ENCODE measurements at places on chromosomes 11 and 22.

DNA sequence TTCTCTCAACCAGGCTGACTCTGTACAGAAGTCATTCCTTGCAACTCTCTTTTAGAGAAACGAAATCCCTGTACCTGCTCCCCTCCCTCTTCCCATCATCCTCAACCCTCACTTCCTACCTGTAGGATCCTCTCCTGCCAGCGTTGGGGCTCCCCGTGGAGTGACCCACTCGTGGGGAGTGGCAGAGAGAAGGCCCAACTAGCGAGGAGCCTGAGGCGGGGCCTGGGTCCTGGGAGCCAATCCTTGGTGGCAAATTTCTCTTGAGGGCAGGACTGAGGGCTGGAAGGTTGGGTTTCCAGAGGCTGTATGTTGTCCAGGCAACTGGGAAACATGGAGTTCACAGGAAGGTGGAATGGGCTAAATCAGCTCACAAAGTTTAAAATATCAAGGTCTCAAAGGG is 10.4 kb downstream of the NHERF4 start:
- no peak overlapping the region for H3K4me3 ChIP-seq
- no peaks in the 10 kb centered on the region for H3K36me3 ChIP-seq

- H3K27me3 ChIP-seq: no peaks in the 10 kb centered on the region
- DNase-seq: no peak
- H3K4me1 ChIP-seq: no peaks in the 10 kb centered on the region
- no peaks in the 10 kb centered on the region for H3K36me3 ChIP-seq
- no peak overlapping the region for H3K27ac ChIP-seq
- no peak overlapping the region for H3K4me3 ChIP-seq
Observed at GRCh38 chr11:56848141-56848809, 99.8 kb upstream of the OR9G4 start.

GRCh38 chr11:116468699-116469098 is 304.1 kb downstream of the BUD13 start:
- DNase-seq: no peak
- no peak overlapping the region for H3K27ac ChIP-seq
- H3K27me3 ChIP-seq: no peaks in the 10 kb centered on the region

DNA sequence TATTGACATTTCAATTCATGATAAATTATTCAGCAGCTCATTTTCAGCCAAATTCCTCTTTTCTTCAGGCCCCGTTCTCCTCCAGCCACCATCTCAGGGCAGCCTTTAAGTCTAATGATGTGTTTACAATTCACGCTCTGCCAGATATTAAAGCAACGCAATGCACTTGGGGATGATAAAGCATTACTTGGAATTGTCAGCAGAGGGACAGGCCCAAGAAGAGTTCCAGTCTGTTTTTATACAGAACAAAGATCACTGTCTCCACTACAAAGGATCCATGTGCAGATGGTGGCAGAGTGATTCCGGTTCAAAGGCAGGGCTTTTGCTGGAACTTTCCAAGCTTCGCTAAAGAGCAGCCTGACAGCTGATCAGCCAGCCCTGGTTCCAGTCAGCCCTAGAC is 13.6 kb upstream of the GALNT18 start:
- no peak overlapping the region for H3K4me3 ChIP-seq
- no peak overlapping the region for H3K27ac ChIP-seq
- H3K27me3 ChIP-seq: no peaks in the 10 kb centered on the region

DNA sequence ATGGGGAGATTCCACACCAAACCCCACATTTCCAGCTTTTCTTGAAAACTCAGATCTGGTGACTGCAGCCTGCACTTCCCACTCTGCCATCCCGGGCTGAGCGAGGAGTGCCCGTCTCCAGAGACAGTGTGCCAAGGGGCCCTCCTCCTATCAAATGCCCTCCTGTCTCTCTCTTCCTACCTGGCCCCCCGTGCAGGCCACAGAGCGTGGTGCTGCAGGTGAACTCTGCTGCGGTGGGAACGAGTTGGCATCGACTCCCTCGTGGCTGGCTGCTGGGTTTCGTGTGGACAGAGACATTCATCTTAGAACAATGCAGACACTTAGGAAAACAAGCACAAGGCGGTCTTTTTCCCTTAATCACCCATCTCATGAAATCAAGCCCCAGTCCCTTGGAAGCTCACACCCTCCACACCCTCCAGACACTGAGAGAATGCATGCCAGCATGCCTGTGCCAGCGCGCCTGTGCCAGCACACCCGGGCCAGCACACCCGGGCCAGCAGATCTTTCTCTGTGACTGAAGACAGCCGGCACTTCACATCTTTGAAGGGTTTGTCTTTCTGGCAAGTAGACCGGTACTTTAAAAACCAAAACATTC is 65.0 kb downstream of the PARVB start:
- no peaks in the 10 kb centered on the region for H3K4me1 ChIP-seq
- no peak for DNase-seq
- H3K27ac ChIP-seq: no peak overlapping the region
- no peaks in the 10 kb centered on the region for H3K36me3 ChIP-seq

DNA sequence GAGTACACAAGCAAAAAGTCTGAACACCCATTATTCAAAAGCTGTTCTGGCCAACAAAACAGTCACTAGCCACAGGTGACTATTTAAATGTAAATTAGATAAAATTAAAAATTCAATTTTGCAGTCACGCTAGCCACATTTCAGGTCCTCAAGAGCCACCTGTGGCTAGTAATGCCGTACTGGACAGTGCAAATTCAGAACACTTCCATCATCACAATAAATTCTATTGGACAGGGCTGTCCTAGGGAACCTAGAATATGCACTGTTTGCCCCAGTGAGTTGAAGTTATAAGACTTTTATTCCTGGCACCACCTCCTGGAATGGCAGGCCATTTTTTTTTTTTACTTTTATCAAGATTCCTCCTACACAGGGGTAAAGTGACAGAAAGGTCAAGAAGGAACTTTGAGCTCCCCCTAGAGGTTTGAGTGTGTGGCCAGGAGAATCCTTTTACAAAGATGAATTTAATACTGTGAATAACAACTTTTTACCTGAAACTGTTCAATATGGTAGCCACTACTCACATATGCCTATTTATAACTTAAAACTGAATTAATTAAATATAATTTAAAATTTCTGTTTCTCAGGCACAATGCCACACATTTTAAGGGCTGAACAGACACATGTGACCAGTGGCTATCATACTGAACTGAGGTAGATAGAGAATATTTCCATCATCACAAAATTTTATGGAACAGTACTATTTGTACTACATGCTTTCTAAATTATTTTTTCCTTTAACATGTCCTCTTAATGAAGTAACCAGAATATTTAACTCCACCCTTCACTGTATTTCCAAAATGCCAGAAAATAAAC is 6.5 kb downstream of the MSANTD2 start:
- DNase-seq: peak; percentile 61
- H3K27ac ChIP-seq: no peak overlapping the region
- peaks cover 2% of the 10 kb centered on the region for H3K4me1 ChIP-seq

- no peaks in the 10 kb centered on the region for H3K27me3 ChIP-seq
- no peak overlapping the region for H3K4me3 ChIP-seq
- H3K27ac ChIP-seq: no peak overlapping the region
- H3K4me1 ChIP-seq: no peaks in the 10 kb centered on the region
Observed at GRCh38 chr11:45859661-45860140, 12.4 kb downstream of the CRY2 start.

GRCh38 chr22:42844756-42845155 is 12.3 kb downstream of the ARFGAP3 start:
- no peaks in the 10 kb centered on the region for H3K36me3 ChIP-seq
- no peaks in the 10 kb centered on the region for H3K4me1 ChIP-seq
- no peak overlapping the region for H3K27ac ChIP-seq
- H3K4me3 ChIP-seq: no peak overlapping the region
- no peak for DNase-seq

GRCh38 chr11:93895106-93895862 is 44.9 kb upstream of the VSTM5 start:
- DNase-seq: peak; percentile 91
- peaks cover 2% of the 10 kb centered on the region for H3K27me3 ChIP-seq
- no peaks in the 10 kb centered on the region for H3K36me3 ChIP-seq
- no peaks in the 10 kb centered on the region for H3K4me1 ChIP-seq

DNA sequence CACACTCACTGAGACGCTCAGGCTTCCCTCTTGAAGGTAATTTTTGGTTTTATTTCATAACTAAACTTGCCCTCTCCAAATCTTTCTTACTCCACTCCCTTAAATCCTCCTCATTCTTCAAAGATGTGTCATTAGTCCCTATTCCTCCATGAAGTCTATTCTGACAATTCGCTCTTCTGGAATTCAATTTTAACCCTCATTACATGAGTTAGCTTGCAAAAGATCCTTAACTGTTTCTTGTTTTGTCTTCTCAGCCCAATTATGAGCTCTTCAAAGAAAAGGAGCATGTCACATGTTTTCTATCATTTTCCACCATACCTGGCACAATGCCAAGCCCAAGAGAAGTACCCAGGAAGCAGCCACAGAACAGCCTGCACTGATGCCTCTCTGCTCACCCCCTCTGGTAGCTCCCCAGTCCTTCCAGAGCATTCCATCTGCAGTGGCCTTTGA is 13.0 kb downstream of the GALNT18 start:
- no peak for DNase-seq
- no peak overlapping the region for H3K4me3 ChIP-seq
- H3K4me1 ChIP-seq: no peaks in the 10 kb centered on the region
- H3K27me3 ChIP-seq: no peaks in the 10 kb centered on the region
- no peaks in the 10 kb centered on the region for H3K36me3 ChIP-seq

DNA sequence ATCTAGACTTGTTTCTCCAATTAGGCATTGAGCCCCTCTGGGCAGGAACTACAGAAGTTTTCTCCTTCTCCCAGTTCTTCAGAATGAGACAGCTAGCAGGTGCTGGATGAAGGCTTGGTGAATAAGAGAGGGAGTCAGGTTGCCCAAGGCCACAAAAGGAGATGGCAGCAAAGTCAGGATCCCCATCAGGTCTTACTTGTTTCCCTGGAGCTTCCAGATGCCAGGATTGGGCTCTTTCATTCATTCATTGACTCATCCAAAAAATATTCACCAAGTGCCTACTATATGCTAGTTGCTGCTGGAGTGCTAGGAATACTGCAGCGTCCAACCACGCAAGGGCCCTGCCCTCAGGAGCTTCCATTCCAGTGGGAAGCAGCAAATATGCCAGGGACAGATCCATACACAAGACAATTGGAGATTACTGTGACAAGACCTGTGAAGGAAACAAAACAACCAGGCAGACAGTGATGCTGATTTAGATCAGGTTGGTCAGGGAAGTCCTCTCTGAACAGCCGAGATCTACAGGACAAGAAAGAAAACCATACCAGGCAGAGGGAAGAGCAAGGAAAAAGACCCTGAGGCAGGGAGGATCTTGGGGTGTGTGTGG is 24.6 kb upstream of the LMO1 start:
- no peak overlapping the region for H3K4me3 ChIP-seq
- H3K27me3 ChIP-seq: no peaks in the 10 kb centered on the region

DNA sequence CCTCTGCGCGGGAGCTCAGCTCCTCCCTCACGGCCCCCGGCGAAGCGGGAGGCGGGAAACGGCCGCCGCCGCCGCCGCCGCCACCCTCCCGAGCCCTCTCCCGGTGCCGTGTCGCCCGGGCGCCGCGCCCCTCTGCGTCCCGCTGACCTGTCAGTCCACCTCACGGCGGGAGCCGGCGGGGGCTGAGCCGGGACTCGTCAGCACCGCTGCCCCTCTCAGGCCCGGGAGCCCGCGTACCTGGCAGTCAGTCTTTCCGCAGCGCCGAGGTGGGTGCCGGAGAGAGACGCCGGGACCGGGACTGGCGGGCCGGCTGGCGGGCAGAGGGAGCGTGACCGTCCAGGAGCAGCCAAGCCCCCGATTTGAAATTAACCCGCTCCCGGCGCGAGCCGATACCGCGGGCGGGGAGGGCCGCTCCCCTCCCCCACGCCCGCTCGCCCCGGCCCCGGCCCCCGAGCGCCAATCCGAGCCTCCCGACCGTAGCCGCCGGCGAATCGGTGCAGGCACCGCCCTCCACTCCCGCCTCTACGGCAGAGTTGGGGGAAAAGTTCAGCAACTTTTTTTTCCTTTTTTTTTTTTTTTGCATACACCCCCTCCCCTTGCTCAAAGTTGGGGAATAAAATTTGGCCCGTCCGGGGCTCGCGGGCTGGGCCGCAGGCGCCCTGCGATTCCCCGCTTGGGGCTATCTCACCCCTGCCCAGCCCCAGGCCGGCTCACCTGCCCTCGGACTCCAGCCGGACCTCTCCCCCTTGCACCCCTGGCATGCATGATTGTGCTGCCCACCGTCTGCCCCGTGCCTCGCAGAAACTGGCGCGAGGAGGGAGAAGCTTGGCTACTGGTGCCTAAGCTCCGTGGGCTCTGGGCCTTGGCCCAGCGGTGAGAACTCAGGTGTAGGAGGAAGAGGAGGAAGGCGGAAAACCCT is 774 bp upstream of the E2F8 start:
- H3K4me3 ChIP-seq: peak overlapping the region; percentile 98
- peak; percentile 82 for DNase-seq
- H3K27ac ChIP-seq: no peak overlapping the region
- peaks cover 24% of the 10 kb centered on the region for H3K4me1 ChIP-seq
- no peaks in the 10 kb centered on the region for H3K27me3 ChIP-seq

DNA sequence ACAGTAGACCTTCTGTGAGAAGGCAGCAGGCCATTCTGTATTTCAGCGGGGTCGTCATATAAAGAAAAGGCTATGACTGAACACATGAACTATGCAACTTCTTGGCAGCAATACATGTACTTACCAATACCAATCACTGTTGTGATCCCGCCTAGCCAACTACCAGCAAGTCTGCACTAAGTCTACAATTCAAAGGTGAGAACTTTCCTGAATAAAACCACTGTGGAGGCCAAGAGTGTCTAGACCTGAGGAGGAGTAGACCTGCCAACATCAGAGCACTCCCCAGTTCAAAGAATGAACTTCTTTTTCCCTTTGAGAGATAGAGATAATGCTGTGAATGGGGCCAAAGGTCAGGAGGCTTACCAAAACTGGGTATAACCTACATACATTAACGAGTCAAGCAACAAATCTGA is 108.2 kb downstream of the SIK3 start:
- no peaks in the 10 kb centered on the region for H3K27me3 ChIP-seq
- H3K27ac ChIP-seq: no peak overlapping the region
- no peaks in the 10 kb centered on the region for H3K36me3 ChIP-seq
- H3K4me3 ChIP-seq: no peak overlapping the region

DNA sequence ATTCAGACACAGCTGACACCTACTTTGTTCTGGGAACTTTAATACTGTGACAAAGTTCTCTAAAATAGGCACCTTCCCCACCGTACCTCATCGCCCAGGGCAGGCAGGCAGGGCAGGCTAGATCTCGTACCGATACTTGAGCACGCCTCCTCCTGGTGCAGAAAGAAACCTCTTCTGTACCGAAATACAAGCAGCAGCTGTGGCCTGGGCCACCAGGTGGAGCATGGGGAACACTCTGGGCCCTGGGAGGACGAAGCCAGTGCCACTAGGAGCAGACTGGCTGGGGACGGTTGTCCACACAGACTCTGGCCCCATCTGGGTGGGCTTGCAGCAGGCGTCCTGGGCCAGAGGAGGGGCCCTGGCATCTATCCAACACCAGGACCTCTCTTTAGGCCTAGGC is 12.8 kb downstream of the PMM1 start:
- no peak overlapping the region for H3K27ac ChIP-seq
- no peaks in the 10 kb centered on the region for H3K36me3 ChIP-seq
- H3K27me3 ChIP-seq: no peaks in the 10 kb centered on the region

All from Karpas-422 (cell line).